Stimulated activated CD4-positive, alpha-beta T cell treated with anti-CD3 and anti-CD28 coated beads, Interleukin-15, amount 100 ng/mL, for 1 hour (primary cell): ENCODE measurements at places on chromosomes 5 and 9.

- DNase-seq = no peak
These were observed 111.7 kb downstream of the KCNN2 start for GRCh38 chr5:114473541-114473940.

GRCh38 chr9:105069696-105070095, 141.7 kb upstream of the ABCA1 start:
- DNase-seq = no peak

- peak; percentile 95 for DNase-seq
These were observed 10.2 kb upstream of the AKNA start for GRCh38 chr9:114397848-114398605.

GRCh38 chr9:127682351-127683136, 24.2 kb upstream of the CFAP157 start:
- no peak for DNase-seq

DNA sequence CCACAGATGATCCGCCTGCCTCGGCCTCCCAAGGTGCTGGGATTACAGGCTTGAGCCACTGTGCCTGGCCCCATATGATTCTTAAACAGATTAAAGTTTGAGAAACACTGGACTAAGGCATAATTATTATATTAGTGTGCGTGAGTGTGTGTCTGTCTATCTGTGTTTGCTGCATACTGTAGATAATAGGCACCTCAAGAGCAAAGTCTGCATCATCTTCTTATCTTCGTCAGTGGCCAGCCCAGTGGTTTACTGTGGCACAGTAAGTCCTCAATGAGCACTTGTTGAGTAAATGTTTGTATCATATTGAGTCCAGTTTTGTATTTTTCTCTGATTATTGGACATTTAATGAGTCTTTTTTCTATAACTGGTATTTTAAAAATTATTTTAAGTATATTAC, 81.7 kb downstream of the ITGA1 start:
- DNase-seq = no peak

DNA sequence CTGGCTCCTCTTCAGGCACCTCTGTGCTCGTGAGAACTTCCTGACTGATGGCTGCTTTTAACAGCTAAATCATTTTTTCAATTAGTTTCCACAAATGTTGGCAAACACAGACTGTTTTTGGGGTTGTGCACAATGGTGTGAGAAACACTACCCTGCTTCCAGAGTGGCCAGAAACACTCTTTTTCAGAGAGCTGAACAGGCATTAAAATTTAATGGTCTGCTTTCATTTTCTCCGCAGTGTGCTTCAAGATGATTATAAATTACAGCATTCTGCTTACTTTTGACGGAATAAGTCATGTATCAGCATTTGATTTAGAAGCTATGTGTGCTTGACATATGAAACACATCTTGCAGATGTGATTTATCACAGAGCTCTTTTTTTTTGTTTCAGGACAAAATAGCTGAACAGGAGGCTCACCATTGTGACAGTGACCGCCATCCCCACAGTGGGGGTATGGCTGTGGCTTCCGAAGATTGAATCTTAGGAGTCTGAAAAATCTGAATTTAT, 454.5 kb upstream of the ZNF608 start:
- DNase-seq = no peak

DNA sequence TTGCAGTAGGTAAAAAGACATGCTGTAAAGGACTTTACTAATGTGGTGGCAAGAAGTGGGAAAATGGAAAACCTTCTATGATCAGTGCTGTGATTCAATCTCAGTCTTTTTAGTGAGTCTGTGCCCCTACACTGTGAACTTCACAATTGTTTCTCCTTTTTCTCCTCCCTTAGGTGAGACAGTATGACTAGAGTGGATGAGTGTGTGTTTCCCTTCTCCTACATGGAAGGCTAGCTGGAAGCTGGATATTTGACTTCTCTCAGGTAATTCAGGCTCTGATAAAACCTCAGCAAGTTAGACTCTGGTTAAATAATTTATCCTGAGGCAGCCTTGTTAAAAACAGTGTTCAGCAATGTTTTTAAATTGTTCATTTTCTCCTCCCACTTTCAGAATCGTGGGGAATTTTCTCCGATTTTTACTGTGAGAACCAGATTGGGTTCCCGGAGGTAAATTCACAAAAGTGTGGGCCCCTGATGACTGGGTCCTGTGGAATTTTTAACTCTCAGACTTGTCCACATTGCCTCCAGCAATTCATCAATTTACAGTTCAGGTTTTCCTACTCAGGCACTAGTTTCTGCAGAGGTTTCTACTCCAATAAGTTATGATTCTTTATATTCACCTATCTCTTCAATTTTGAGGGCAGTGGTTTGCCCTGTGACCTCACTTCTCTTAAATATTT, 149.1 kb upstream of the PIK3R1 start:
- no peak for DNase-seq

DNA sequence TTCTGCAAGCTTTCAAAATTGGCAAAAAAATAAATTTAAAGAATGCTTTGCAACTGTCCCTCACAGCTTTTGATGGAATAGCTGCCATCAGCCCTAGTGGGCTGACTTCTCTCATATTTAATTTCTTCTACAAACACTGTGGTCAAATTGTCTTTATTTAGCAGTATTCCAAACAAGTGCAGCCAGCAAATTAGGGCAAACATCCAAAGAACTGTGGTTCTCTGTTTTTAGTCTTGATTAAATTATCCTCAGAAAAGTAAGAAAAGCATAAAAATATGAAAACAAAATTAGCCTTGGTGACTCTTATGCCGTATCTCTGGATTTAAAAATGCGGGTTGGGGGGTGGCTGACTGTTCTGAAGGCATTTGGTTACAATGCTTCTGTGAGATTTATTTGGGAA, 95.8 kb upstream of the RETREG1 start:
- DNase-seq = no peak
